Stimulated activated CD4-positive, alpha-beta T cell treated with anti-CD3 and anti-CD28 coated beads, Interleukin-2, amount 100 ng/mL, for 24 hours (primary cell): ENCODE measurements at places on chromosomes 11 and 22.

GRCh38 chr11:110093407-110094297 lies 460 bp downstream of the ZC3H12C start:
- peak; percentile 19 for DNase-seq

DNA sequence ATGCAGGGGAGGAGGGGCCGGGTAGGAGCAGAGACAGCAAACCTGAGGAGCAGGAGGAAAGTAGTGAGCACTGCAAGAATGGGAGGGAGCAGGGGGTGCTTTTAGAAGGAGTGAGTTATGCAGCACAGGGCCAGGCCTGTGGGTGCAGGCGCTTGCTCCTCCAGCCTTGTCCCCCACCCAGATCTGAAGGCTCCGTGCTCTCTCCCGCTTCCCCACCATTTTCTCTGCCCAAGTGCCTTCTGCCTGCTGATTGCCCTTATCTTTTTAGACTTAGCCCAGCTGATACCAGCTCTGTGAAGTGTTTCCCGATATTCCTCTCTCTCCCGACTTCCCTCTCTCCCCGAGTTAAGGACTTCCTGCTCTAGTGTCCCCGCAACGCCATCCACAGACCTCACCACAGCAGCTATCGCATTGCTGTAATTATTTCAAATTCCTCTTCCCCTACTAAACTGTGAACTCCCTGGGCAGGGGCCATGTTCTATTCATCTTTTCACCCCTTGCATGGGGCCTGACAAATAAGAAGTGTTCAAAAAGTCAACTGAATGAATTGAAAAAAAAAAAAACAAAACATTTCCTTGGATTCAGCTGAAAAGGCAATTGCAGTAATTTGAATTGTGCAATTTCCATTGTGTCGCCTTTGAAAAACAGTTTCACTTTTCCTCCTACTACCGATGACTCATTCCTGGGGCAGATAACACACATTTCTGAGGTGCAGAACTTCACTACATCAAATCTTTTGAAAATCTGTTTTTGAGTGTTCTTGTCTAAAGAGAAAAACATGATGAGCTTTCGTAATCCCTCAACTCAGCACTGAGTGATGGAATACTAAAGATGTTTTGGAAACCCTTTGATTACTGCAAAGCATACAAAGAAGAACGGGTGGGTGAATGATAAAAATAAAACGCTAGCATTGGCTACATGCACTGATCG lies 69.7 kb upstream of the BMAL1 start:
- no peak for DNase-seq

GRCh38 chr11:43366677-43367076 lies 8.0 kb downstream of the TTC17 start:
- no peak for DNase-seq

- no peak for DNase-seq
Measured at GRCh38 chr22:17130199-17130598, 9.0 kb upstream of the TMEM121B start.

GRCh38 chr11:73729594-73730206 lies 31.2 kb downstream of the RAB6A start:
- no peak for DNase-seq

DNA sequence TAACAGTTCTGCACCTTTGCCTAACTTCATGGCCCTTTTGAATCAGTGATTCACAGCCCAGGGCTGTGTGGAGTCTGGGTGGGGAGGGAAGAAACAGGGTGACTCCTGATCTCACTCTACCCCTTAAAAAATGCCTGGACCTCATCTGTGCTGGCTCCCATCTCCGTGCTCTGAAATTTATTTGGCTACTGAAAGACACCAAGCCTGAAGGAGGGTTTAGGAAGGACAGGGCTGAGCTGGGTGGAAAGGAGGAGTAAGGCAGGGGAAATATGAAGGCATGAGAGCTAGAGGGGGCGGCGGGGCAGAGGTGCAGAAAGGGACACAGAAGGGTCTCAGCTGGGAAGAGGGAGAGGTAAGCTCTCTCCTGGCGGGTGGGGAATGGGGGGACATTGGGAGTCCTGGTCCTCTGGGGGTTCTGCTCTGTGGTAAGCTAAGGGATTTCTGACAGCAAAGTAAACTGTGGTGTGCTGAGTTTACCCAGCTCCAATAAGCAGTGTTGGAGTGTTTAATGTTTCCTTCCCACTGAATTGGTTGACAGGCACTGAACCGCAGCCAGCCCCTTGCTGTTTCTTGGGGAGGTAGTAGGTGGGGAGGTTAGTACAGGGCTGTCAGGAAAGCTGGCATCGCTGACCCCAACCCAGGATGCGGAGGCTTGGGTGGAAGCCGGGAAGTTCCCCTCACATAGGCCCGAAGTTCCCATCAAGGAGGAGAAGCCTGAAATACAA lies 71.1 kb downstream of the RPUSD4 start:
- no peak for DNase-seq

DNA sequence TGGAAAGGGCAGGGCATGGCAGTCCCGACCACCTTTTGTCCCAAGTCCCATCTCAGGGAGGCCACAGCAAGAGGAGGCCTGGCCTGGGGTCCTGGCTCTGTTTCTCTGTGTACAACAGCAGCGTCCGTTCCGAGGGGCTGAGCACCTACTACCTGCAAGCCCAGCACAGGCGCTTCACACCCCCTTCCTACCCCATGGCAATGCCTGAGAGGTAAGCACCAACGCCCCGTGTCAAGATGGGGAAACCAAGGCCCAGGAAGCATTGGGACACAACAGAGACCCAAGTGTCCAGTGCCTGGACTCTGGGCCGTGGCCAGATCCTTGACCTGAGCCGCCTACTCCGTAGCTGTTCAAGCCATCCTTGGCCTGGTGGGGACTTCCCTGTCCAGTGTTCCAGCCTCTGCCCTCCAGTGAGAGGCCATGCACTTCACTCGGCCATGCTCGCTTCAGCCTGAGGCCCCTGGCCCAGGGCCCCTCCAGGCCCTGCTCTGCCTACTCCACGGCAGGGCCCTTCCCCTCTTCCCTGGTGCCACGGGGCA lies 14.3 kb upstream of the TCF20 start:
- DNase-seq, result no peak
